Right ventricle myocardium inferior (tissue), 1 donor: ENCODE measurements at places on chromosomes 1 and 21. TPM values are rescaled to one million over a fixed set of nuclear protein-coding genes. Genes with fewer than 3 reads are reported as not detected.
A peak's percentile ranks its signal among the peaks of the same experiment; 100 is the strongest.

The HNRNPCL2 gene
- not detected for total RNA-seq

The ZNF683 gene
- total RNA-seq: 0.14 TPM

DNA sequence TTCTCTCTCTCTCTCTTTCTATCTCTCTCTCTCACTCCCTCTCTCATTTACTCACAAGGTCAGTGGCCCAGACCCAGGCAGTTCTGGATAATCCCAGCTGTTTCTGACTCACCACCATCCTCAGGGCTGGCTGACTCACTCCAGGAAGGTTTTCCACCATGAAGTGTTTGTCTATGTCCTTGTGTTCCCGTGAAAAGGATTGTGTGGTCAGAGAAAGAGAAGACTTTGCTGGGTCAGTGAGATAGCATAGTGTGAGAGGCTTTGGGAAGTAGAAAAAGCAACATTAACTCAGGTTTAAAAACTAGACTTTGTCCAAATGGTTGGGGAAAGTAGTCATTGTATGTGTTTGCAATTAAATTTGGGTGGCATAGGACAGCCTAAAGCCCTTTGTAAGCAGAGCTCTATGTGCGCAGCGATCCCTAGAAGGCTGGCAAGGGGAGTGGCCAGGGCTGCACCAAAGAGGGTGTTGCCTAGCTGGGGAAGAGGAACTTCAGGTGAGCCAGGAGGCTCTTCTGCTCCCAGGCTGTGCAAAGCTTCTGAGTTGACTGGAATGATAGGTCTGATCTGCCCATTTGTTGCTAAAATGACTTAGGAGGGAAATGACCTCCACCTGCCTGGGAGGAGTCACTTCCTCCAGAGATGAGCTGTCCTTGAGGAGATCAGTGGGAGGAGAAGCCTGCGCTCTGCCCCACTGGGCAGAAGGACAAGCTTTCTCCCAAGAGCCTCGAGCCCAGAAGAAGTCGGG lies 4.9 kb upstream of the CAPN2 start:
- peak; percentile 73 for DNase-seq

The CLCA4 gene
- not detected for total RNA-seq

DNA sequence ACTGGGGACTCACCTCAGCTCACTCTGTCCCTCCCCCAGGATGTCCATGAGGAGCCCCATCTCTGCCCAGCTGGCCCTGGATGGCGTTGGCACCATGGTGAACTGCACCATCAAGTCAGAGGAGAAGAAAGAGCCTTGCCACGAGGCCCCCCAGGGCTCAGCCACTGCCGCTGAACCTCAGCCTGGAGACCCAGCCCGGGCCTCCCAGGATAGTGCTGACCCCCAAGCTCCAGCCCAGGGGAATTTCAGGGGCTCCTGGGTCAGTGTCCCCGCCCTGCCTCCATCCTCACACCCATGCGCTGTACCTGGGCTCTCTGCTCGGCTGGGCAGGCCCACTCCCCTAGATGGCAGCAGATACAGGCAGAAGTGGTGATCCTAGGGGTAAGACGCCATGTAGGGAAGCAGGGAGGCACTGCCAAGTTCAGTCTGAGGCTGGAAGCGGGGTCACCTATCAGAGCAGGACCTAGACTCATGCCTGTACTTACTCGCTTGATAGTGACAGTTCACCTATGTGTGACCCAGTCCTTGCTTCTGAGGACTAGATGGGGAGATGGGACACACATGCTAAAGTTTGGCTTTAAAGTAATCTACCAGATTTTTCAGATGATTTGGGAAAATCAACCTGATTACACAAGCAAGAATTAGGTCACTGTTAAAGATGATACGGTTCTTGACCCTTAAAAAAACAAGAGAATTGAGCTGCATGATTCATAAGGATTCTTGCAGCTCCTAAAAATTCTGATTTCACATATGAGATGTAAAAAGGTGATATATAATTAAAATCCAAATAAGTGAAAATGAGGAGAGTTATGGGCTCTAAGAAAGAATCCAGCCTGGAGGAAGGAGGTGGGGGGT lies 38.7 kb downstream of the ETNK2 start:
- DNase-seq: no peak

GRCh38 chr1:64519901-64520300 lies 50.0 kb downstream of the CACHD1 start:
- no peak for DNase-seq

DNA sequence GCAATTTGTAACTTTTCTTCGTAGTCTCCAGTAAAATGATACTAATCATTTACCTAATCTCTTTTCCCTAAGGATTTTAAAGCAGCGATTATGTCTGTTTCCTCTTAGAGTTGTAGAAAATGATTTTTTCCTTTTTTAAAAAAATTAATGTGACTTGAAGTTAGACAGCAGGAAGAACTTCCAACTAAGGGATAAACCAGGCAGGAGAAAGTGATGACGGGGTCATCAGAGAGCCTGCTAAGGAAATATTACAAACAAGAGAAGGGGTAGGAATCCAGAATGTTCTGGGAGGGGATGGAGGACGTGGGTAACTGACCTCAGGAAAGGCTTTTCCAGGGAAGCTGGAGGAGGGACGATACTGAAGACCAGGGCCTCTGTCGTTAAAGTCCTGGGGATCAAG lies 8.8 kb upstream of the ETV3L start:
- DNase-seq: no peak
